Left renal pelvis (tissue), 4 donors: ENCODE measurements at places on chromosomes 4 and X. TPM values are rescaled to one million over a fixed set of nuclear protein-coding genes. Genes with fewer than 3 reads are reported as not detected.

- no peak for DNase-seq
These were observed 21.0 kb upstream of the TMSB15B start for GRCh38 chrX:103941201-103941975.

DNA sequence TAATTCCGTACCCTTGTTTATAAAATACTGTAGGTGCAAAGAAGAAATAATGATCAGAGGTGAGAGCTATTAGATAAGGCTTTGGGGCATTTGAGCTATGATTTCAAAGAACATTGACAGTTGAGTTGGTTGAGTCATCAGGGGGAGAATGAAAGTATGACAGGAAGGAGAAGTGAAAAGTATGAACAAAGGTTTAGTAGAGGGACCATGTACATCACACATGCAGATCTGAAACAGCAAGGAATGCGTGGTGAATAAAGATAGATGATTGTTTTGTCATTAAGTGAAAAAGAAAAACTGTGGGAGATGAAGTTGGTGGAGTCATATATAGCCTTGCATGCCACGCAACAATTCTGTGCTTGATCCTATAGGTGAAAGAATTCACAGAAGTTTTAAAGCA is 163.1 kb downstream of the ARAP2 start:
- no peak for DNase-seq

- DNase-seq = peak; percentile 4
These were observed 423.3 kb downstream of the CENPC start for GRCh38 chr4:67122029-67122428.

GRCh38 chrX:82087699-82088098 is 885.8 kb downstream of the SH3BGRL start:
- no peak for DNase-seq

- no peak for DNase-seq
These were observed 85.4 kb downstream of the TIGD2 start for GRCh38 chr4:89196745-89197144.

DNA sequence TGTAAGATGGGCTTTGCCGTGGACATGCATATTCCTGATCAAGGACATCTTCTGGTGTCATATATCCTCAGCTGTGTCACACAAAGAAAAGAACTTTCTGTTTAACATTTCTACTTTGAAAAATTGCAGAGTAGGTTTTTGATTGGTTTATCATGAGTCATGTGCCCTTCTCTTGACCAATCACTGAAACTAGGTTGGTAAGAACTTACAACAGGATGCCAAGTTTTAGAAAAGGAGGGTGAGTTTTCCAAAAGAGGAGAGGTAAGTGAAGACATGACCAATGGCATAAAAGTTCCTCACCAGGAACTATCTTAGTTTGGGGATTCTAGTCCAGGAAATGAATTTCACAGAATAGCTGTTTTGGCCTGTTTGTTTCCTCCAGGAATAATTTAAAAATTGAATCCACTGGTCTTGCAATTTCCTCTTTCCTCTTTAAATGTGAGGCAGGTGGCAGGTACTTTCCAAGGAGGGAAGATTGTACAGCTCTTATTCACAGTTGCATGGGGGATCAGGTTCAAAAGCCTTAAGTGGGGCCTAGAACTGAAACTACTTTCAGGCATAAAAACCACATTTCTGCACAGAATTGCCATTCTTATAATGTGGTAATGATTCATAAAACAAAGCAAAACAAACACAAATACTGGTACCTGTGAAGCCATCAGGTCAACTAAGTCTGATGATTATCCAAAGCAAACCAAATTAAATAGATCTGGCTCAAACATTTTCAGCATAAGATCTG is 1114.5 kb upstream of the LCORL start:
- no peak for DNase-seq

GRCh38 chr4:1763550-1764080 is 29.5 kb upstream of the FGFR3 start:
- DNase-seq = no peak

DNA sequence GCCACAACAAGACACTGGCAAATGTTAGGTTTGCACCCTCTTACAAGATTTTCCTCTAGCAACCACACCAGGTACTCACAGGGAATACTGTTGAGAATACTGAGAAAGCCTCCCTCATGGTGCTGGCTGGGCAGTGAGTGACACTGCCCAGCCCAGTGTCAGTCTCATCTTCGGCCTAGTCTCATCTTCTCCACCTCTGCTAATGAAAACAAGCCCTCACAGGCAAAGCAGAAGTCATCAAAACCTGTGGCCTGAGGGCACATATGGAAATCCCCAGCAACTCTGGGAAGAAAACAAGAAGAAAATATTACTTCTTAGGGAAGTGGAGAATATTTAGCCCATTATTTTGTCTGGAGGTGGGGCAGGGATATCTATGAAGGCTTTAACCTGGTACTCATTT is 7.9 kb upstream of the ADAM29 start:
- no peak for DNase-seq

DNA sequence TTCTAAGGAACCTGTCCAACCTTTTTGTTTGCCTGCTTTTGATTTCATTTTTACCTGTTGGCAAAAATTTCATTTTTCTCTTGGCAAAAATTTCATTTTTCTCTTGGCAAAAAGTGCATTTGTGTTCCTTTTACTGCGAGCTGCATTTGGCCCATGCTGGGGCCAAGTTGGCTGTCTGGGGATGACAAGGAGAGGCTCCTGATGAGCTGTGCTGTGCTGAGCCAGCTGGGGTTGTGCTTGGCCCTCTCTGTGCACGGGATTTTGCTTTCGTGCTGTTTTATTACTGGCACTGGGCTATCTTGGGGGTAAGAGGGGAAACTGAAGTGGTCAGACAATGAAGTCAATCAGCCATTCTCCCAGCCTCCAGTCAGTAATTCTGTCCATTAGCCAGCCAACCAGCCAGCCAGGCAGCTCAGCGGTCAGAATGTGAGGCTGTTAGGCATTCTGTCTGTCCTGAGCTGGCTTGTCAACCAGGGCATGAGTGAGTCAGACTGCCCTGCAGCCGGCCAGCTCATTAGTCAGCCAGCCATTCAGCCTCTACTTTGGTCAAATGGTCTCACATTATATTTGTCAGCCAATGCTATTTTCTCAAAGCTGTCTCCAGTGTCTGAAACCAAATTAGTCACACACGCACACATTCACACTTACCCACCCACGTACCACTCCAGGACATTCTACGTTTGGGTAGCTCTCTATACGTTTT is 56.9 kb upstream of the PRPS1 start:
- DNase-seq = no peak

DNA sequence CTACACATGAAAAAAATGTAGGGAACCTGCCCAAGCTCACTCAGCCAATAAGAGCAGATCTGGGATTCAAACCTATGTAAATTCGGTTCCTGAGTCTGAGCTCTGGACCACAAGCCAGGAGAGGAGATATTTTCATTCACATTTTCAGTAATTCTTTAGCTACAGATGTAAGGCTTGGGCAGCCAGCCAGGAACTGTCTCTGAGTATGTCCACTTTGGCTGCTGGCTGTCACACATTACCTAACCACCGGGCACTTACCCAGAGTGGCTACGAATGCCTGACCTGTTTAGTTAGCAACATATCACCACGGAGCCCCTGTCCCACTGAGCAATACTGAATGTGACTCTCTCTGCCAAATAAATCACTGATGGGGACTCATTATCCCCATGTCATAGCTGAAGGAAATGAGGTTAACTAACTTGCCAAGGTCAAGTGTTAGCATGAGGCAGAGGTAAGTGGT is 15.3 kb downstream of the USP46 start:
- no peak for DNase-seq

- DNase-seq = no peak
These were observed 64.6 kb upstream of the PAGE1 start for GRCh38 chrX:49760290-49760890.

DNA sequence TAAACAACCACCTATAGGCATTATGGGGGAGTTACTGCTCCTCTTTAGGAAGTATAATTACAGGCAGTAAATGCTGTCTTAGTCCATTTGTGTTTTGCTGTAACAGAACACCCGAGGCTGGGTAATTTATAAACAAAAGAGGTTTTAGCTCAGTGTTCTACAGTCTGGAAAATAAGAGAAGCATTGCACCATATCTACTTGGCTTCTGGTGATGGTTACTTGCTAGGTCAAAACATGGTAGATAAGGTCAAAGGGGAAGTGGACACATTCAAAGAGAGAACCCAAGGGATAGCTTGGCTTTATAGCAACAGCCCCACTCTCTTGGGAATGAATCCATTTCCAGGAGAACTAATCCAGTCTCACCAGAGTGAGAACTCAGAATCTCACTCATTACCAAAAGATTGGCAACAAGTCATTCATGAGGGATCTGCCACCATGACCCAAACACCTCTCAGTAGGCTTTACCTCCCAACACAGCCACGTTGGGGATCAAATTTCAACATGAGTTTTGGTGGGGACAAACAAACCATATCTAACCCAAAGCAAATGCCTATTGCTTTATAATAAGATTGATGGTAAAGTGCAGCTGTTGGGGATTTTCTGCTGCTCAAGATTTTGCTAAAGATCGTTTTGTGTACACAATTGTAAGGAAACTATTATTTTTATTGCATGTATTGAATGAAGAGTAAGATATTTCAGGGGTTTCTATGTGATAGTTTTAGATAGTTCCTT is 32.6 kb downstream of the STAG2 start:
- no peak for DNase-seq

- DNase-seq = no peak
These were observed 45.1 kb downstream of the DTHD1 start for GRCh38 chr4:36326476-36327029.

GRCh38 chr4:166293556-166293955 is 420.5 kb downstream of the TLL1 start:
- no peak for DNase-seq

GRCh38 chrX:153776120-153776599 is 4.7 kb upstream of the SRPK3 start:
- no peak for DNase-seq

GRCh38 chr4:149605601-149606378 is 209.9 kb downstream of the IQCM start:
- no peak for DNase-seq

GRCh38 chr4:186008057-186008456 is 60.9 kb upstream of the TLR3 start:
- DNase-seq = no peak

DNA sequence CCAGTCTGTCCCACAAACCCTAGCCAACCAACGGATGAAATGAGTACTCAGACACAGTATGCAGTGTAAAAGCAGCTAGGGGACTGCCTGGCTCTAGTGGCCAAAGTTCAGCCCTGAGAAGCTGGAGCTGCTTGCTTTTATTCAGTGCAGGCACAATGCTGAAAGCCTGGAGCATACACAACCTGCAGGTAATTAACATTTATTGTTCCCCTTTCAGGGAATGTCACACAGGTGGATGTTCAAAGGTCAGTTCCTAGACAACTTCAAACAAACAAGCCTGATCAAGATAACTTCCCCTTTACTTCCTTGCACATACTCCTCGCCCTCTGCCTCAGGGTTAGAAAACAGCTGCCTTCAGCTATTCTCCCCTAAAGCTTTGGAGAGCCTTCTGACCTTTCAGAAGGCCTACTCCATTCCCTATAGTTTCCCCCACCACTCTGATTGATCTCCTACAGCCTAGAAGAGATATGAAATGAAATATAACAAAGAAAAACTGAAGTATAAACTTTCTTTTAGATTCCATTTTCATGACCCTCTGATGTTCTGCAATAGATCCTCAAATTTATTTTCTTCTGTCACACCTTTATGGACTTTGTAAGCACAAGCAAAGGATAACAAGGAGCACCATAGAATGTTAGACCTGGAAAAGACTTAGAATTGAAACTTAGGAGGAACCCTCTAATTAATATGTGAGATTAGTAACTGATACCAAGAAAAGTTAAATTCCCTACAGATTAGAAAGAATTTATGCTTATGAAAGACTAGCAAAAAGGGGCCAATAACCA is 6.8 kb upstream of the DCAF8L1 start:
- no peak for DNase-seq

DNA sequence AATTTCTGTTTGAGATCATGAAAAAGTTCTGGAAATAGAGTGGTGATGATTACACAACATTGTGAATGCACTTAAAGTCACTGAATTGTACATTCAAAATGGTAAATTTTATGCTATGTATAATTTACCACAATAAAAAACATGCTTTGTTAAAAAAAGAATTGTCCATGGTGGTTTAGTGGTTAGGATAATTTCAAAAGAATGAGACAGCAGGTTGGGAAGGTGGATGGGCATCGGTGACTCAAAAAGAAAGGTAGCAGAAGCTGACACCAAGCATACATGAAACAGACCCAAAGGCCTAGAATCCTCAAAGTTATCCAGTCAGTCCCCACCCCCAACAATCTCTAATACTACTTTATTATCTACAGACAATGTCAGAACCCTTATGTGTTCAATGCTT is 91.1 kb downstream of the MSN start:
- no peak for DNase-seq

- no peak for DNase-seq
These were observed 17.5 kb downstream of the MTMR8 start for GRCh38 chrX:64377753-64378152.

DNA sequence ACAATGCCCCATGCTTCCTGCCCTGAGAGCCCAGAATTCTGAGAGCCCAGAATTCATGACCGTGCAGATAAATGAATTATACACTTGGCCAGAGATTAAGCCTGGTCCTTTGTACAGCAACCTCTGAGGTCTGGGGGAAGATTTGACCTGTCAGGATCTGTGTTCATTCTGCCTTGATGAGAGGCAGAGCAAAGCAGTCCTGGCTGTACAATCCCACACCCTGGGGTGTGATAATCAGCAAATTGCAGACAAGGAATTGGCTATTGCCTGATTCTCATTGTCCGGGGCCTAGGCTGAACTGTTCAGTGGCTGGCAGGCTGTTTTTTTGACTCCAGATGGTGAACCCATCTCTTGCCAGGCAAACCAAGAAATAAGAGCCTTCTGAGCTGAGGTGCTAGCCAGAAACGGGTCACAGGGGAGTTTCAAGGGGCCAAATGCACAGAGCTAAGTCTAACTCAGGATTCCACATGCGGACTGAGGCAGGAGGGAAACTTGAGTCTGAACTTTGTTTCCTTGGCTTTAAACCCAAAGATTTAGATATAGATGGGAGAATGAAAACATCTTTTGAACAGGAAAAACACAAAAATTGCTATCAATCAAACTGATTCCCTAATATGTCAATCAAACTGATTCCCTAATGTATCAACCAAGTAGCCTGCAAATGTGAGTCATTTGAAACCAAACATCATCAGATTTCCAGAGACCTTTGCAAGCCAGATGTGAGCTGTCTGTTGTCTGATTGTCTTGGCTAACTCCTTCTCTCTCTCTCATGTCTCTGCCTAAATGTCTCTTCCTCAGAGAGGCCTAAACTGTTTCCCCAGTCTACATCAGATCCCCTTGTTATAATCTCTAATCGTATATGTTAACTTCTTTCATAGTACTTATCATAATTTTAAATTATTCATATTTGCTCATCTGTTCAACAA is 159.3 kb downstream of the ATG4A start:
- DNase-seq = no peak

- DNase-seq = no peak
These were observed 1.3 kb downstream of the PCDH7 start for GRCh38 chr4:30721185-30722091.

RAB9B gene
- polyA plus RNA-seq = 2.7 TPM

CXCL11 gene
- 0.43 TPM for polyA plus RNA-seq

AMER1 gene
- polyA plus RNA-seq = 7.4 TPM

PCDH7 gene
- polyA plus RNA-seq = 38.2 TPM

MAP3K15 gene
- 5.4 TPM for polyA plus RNA-seq

MTNR1A gene
- 2.1 TPM for polyA plus RNA-seq

HSD17B13 gene
- polyA plus RNA-seq = 0.30 TPM

ARHGAP6 gene
- 16.8 TPM for polyA plus RNA-seq

TMEM128 gene
- 60.9 TPM for polyA plus RNA-seq

NAP1L5 gene
- 17.8 TPM for polyA plus RNA-seq
